Mammary epithelial cell (primary cell): ENCODE measurements at places on chromosomes 5 and 9.

DNA sequence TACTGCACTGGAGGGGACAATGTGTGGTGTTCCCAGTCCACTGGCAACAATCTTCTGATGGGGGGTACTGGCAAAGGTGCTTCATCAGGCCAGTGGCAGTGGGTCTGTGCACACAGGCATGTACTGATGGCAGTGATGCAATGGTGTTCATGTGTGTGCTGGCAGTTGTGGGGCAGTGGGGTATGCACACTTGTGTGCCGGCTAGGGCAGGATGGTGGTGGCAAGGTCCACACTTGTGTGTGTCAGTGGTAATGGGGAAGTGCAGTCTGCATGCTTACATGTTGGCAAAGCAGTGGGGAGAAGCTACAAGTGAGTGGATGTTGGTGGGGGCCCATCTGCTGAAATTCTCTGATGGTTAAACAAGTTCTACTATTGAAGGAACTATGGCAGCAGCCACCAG, 504.6 kb upstream of the ZNF462 start:
- DNase-seq, result no peak

DNA sequence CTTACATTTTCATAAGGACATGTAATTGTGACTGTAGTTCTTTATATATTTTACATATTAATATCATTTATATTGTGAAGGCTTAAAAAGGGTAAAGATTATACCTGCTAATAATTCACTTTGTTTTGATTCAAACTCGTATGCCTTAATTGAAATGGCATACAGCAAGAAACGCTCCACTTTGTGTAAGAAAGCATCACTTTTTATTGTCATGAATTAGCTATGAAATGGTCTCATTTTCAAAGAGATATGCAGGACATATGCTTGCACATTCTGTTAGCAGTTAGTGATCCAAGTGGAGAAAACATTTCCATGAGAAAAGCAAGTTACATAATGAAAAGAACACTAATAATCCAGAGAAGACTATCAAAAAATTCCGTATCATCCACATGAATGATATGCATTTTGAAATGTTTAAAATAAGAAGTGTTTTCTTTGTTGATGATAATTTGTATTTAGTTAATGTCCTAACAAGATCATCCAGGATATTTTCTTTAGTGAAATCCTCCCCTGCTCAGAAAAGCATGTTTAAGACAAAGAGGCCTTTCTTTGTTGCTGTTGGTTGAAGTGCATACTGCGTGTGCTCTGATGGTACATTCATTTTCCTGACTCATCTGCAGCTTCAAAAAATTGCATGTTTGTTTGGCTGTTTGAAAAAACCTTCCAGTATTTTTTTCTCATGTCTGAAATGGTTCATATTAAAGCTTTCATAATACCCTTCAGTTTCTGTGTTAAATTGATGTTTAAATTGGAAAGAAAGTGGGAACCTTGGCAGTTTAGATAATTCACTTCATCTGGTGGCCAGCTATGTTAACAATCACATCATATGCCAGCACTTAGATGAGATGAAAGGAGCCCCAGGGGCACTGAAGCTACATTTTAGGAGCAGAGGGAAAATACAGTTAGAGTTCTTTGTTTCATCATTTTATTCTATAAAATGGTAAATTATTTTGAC, 242.2 kb downstream of the CSNK1G3 start:
- peak; percentile 35 for DNase-seq

GRCh38 chr9:84368601-84369000, 28.0 kb upstream of the SLC28A3 start:
- no peak for DNase-seq

- no peak for DNase-seq
These were observed 127.1 kb downstream of the DPYSL3 start for GRCh38 chr5:147382776-147383175.

DNA sequence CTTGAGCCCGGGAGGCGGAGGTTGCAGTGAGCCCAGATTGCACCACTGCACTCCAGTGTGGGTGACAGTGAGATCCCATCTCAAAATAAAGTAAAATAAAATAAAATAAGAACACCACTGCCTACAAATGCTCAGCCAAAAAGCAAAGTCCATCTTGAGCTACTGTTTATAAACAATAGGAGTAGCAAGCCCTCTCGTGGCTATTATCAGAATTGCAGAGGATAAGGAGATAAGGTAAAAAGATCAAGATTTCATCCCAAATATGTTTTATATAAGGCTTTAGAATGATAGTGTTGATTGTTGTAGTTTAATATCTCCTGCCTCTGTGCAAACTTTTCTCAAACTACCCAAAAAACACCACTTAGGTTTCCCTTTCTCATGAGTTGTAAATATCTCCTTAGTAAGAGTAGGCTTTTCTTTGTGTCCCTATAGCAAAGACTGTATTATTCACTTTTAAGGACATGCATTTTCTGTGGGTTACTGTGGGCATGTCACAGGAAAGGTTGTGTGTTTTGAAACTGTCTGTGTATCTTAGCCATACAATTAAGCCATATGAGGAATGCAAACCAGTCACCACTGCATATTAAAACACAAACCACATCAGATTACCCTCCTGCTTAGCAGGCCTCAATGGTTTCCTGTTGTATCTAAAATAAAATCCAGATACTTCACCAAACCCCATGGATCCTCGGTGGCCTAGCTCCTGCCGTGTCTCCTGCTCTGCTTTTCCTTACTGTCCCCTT, 31.8 kb upstream of the CKS2 start:
- DNase-seq, result peak; percentile 49

GRCh38 chr5:143010351-143010750, 240.2 kb downstream of the ARHGAP26 start:
- peak; percentile 71 for DNase-seq

- no peak for DNase-seq
These were observed 13.6 kb downstream of the NR2F1-AS1 start for GRCh38 chr5:93567424-93567823.

DNA sequence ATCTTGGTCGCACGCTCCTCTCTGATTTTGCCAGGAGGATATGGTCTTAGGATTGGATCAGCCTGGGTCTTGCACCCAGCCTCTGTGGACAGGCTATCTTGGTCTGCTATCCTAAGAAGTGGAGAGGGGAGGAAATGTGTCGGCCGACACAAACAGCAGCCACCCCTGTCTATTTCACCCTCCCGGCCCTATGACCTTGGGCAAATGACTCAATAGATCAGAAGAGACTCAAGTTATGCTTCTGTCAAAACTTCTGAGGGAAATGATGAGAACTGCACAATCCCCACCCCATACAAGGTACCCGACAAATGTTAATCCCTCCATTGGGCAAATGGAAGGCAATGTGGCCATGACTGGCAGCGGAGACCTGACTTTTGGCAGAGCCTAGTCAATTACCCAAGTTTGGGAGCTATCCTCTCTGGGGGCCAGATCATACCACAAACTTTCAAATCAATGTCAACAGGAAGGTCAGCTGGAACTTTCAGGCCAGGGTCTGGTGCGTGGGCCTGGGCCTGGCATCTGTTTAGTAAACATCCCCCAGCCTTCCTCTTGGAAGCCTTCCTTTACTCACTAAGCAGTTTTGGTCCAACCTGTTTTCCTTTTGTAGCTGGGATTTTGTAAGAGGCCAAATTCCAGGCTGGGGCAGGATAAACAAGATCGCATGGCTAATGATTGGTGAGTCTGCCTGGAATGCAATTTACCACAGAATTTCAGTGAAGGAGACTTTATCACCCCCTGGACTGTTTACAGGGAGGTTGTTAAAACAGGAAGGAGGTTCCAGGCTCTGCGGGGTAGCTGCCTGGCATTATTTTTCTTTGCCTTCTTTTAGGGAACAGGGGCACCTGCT, 64.2 kb upstream of the CPEB4 start:
- DNase-seq, result peak; percentile 83

DNA sequence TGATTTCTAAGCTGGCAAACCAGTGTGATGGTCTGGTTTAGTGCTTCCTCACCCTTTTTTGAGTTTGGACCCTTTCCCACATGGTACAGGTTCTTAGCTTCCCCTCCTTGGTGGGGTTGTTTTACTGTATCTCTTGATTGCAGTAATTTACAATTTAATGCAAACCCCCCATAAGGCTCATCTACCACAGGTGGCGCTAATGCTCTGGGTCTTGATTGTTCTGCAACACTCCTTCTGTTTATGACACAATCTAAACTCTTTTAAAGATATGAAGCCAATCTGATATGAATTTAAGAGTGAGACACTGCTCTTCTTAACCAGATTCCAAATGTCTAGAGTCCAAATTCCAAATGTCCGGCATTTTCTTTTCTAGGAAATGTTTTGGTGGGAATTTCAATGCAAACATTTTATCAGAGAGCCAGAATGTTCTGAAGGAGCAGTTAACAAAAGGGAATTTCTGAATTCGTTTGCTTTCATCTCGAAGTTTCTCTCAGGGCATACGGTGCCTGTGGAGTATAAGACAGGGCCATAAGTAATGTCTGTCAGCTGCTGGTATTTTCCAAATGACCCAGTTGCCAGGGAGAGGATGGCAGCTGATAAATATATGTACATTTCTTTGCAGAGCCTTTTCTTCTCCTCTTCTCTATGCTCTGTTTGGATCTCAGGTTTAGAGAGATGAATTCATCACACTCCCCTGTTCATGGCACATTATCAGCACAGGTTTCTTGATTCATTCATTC, 246.8 kb downstream of the ARHGAP26 start:
- DNase-seq, result peak; percentile 33

GRCh38 chr9:112046181-112046580, 128.9 kb downstream of the SUSD1 start:
- DNase-seq, result peak; percentile 84

- DNase-seq, result no peak
These were observed 112.2 kb downstream of the MARCHF11 start for GRCh38 chr5:16067415-16067814.

DNA sequence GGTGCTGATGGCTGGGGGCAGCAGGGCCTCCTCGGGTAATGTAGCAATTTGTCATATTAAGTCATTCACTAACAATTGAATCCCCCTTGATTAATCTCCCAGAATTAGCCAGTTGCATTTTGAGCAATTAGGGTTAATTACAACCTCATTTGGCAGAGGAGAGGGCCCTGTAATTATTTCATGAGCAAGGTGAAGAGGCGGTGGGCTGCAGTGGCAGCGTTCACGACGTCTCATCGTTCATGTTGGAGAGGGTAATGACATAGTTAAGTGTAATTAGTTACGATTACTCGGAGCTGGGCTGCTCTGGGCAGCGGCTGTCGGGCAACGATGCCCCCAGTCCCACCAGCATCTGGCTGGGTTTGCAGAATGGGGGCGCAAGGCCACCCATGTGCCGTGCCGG, 46.0 kb downstream of the NEK6 start:
- DNase-seq, result no peak

GRCh38 chr9:8858596-8859161, 1059.1 kb upstream of the DMAC1 start:
- no peak for DNase-seq

GRCh38 chr5:4555725-4556285, 584.3 kb upstream of the ADAMTS16 start:
- no peak for DNase-seq

DNA sequence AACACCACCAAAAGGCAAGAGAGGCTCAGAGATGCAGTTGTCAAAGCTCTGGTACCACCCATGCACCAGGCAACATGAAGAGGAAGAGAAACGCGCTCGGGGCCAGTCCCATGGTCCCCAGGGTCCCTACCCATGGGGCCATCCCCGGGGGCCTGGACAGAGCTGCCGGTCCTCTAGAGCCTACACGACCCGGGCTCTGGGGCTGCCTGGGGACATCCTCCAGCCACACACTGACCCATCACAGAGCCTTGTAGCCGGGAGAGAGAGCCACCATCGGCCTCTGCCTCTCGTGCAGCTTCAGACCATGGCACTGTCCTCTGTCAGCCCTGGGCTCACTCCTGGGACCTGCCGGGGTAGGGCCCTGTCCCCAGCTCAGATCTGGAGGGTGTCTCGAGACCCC, 23.7 kb downstream of the VAV2 start:
- no peak for DNase-seq

GRCh38 chr9:122827761-122828093, 661 bp downstream of the PDCL start:
- no peak for DNase-seq

DNA sequence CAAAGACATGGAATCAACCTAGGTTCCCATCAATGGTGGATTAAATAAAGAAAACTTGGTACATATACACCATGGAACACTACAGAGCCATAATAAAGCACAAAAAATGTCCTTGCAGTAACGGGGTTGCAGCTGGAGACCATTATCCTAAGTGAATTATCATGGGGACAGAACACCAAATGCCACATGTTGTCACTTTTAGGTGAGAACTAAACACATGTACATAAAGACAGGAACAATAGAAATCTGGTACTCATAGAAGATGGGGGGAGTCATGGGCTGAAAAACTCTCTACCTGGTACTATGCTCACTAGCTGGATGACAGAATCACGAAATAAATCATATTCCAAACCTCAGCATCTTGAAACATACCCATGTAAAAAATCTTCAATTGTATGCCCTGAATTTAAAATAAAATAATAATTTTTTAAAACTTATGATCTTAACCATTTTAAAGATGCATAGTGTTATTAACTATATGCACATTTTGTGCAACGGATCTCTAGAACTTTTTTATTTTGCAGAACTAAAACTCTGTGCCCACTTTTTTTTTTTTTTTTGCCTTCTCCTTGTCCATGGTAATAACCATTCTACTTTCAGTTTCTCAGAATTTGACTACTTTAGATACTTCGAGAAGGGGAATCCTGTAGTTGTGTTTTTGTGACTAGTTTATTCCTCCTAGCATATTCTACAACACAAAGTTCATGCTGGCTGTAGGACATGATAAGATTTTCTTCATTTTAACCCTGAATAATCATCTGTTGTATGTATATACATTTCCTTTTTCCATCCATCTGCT, 1081.6 kb upstream of the ACO1 start:
- no peak for DNase-seq

DNA sequence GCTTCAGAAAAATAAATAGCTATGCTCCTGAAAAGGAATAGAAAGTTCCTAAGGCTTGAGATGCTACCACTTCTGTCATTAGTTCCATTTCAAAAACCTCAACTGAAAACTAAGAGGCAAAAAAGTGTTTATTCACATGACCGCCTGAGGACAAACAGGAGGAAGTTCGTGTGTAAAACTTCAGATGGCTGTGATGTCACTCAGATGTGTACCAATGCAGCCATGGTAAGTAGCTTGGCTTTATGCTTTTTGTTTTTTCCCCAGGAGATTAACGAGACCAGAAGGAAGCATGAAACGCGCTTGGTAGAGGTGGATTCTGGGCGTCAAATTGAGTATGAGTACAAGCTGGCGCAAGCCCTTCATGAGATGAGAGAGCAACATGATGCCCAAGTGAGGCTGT, 33.0 kb downstream of the LMNB1 start:
- DNase-seq, result no peak

DNA sequence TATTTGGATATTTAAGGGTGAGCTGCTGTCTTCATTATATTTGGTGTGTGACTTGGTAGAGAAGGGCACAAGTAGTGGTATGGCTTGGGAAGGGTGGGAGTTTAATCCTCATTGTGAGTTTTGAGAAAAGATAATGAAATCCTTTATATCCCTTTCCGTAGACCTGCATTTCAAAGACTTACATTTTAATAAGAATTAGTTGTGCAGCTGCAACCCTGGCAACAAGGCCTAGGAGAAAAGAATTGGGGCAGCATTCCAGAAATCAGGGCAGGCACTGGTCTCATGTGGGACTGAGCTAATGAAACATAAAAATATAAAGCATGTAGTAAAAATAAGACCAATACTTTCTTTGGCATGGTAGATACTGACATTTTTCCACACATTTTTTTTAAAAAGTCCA, 60.5 kb downstream of the CDC42SE2 start:
- DNase-seq, result no peak
